ENCODE measurements at places on chromosomes 1 and 21.

GRCh38 chr1:50177994-50178393 lies 69.3 kb downstream of the ELAVL4 start:
- no peak for DNase-seq

- no peak for DNase-seq
Observed at GRCh38 chr1:217014066-217014465, 290.8 kb upstream of the ESRRG start.

DNA sequence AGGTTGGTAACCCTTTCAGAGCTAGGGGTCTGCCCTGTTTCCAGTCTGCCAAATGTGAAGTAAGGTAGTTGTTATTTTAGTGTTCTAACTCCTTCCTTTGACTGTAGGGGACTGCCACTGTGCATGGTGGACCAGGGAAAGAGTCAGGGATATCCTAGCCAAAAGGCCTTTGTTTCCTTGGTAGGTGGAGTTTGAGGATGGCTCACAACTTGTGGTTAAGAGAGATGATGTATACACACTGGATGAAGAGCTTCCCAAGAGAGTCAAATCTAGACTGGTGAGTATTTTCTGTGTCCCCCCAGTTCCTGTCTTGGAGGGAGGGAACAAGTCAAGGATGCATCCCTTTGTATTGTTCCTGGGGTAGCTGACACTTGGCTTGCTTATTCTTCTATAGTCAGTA lies 3.5 kb upstream of the ST3GAL3 start:
- DNase-seq = no peak

DNA sequence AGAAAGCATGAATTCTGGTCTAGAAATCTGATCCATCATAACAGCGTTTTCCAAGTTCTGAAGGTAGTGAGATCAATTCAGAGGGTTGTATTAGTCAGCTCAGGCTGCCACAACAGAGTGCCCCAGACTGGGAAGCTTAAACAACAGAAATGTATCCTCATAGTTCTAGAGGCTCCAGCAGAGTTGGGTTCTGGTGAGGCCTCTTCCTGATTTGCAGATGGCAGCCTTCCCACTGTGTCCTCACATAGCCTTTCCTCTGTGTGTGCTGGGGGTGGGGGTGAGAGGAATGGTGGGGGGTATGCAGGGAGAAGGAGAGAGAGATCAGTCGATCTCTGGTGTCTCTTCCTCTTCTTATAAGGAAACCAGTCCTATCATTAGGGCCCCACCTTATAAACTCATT lies 15.1 kb downstream of the ZBTB8B start:
- DNase-seq = no peak

- DNase-seq = no peak
Observed at GRCh38 chr1:245683676-245684075, 528.9 kb downstream of the KIF26B start.

- DNase-seq = no peak
Observed at GRCh38 chr1:109570414-109570813, 22.0 kb downstream of the GNAI3 start.

- no peak for DNase-seq
Observed at GRCh38 chr1:199087144-199087543, 448.3 kb downstream of the PTPRC start.

DNA sequence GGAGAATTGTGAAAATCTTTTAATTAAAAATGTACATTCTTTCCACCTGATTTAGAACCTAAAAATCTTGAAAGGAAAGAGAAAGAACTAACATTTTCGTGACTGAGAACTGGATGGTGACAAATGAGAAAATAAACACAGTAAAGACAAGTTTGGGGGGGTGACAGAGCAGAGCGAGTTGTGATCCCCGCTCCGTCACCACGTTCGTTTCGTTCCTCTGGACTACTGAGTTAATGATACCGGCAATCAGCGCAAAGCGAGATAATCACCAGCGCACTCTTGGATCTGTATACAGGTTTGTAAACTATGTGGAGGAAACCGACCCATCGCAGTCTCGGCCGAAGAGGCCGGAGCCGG lies 31.2 kb upstream of the CFAP126 start:
- no peak for DNase-seq

DNA sequence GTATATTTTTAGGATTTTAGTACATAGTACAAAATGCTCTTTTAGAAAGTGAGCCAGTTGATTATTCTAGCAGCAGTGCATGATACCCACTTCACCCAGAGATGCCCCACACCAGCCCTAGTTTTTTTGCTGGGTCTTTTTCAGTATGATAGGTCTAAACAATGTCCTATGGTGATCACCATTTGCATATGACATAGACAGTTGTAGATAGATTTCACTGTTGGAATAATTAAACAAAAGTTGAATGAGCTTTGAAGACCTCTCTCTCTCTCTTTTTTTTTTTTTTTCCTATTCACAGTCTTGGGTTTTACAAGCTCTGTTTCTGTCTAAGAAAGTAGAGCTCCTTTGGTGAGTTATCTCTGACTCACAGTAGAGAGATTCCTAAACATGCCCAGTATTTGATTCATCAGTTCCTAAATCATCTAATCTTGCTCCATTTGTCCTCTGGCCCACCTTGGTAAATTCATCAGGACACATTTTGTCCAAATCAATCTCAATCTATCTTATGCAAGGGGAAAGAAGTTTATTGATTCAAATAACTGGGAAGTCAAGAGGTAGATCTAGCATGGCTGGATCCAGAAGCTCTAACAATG lies 44.7 kb upstream of the VAV3 start:
- no peak for DNase-seq

GRCh38 chr1:90704817-90705216 lies 12.3 kb downstream of the BARHL2 start:
- DNase-seq = no peak

DNA sequence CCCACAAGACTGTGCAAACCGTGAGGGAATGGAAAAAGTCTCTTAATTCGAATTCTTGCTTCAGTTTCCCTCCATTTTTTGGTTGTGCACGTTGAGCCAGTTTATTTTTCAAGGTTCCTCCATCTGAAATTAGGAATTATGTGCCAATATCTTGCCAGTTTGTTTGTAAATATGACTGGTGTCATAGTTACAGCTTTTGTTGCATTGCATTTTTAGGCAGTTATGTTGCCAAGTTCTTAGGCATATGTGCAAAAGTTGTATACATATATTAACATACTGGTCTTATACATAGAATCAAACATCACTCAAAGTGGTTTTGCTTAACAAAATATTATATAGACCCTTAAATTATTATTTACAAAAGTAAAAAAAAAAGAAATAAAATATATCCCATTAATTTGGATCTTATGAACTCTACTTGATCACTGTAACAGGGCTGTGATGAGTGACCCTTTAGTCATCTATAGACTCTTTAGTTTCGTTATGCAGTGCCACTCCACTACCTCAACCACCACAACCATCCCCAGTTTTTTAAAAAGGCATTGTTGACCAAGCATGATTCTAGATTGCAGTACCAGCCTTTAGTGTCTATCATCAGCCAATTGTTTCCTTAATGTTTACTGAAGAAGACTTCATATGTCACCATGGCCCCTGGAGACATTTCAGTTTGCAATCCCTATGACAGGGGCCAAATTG lies 20.9 kb upstream of the DYNLT5 start:
- no peak for DNase-seq

DNA sequence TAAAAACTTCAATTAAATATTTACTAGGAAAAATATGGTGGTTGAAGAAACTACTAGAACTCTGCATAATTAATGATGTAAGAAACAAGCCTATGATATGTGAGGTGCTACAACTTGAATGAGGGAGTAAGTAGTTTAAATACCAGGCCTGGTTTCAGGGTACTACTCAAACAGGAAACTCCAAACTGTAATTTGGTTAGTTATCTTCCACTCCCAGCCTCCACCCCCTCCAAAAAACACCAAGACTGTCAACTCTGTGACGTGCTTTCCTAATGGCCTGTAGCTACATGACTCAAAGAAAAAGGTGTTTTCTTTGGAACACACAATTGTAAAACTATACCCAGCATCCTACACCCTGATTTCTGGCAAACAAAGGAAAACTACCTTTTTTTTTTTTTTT lies 55.9 kb upstream of the RCC1 start:
- DNase-seq = no peak

DNA sequence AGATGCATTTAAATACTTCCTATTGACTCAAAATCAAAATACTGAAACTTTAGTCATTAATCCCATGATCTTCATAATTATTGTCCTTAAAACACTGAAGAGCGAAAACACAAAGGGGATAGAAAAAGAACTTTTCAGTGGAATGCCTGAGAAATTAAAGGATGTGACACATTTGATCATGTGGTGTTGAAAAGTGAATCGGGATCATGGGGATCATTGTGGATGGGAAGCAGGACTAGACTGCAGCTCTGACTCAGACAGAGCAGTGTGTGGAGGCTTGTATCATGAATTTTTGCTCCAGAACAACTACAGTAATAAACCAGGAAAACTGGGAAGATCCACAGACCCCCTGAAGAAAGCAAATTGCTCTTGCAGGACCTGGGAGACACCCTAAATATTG lies 161.1 kb upstream of the CXADR start:
- DNase-seq = no peak

DNA sequence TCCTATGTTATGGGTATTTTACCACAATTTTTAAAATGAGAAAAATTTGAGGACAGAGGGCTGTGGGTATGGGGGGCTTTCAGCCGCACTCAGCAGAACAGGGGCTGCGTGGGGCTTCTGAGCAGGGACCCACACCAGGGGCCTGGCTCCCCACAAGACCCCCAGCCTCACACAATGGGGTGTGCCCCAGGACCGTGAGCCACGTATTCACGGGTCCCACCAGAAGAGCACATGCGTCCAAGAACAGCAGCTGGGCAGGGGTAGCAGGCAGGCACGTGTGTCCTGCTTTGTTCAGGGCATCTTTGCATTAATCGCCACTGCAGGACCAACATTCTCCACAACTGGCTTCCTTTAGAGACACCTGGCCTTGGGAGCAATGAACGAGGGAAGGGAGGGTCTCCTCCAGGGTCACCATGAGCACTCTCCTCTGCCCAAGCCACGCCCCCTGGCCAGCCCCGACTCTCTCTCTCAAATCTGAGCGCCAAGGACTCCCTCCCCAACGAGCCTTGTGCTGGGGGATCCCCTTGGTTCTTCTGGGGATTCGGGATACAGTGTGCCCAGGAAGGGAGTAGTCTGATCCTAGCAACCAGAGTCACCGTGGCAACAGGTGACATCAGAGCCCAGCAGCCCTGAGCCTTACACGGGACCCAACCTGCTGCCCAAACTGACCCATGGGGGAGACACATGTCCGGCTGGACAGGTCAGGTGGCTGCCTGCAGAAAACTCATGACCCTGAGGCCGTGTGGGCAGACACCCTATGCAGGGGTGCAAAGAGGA lies 7.4 kb upstream of the ARF1 start:
- DNase-seq = no peak

DNA sequence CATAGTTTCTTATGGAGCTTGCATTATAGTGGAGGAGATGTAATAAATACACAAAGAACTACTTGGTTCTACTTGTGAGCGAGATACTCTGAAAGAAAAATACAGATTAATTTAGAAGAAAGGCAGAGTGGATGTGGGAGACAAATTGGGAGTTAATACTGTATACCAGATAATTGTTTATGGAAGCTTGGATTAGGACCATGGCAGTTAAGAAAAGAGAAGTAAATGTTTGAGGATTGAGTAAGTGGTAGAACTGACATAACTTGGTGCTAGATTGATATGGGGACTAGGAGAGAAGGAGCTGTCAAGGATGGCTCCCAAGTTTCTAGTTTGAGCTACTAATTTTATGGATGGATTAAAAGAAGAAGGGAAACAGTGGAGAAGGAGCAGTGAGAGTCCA lies 47.3 kb downstream of the INKA2 start:
- no peak for DNase-seq

DNA sequence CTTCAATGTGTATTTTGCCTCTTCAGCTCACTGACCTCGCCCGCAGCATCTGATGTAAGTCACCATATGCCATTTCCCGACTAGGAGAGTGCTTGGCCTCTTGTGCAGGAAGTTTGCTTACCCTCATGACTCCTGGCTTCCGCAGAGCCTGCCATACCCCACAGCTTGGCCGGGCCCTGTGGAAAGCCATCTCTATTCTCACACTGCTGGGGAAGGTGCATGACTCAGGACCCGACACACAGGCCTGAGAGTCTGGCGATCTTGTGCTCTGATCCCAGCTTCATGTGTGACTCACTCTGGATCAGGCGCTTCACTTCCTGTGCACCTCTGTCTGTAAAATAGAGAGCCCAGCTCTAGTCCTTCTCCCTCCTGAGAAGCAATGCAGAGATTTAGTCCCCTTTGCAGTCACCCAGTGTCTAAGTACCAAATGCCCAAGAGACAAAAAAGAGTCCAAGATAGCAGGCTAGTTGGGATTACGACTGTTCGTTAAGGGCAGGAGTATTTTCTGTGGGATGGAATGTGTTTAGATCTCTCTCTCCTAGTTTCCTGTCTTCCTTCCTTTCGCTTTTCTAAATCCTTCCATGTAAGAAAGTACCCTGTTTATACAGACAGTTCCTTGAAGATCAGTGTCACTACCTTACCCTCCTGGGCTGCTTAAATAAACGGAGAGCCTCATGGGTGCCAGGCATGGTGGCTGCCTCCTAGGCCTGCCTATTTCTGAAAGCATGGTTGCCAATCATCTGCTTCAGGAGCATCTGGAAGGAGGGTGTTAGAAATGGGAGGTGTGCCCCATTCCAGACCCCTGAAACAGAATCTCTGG lies 62.8 kb upstream of the KIF26B start:
- DNase-seq = no peak

DNA sequence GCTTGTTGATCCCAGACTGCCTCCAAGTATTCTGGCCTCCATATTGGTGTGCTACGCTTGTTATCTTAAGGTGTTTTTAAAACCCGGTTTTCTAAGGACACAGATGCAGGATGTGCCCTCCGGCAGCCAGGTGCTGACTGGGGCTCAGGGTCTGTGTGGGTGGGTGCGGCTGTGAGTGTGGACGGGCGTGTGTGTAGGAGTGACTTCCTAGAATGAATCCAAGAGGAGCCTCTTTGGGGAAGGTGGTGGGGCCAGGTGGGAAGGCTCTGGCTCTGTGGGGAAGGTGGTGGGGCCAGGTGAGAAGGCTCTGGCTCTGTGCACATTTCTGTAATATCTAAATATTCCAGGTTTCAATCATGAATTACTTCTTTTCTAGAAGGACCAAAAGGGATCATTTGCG lies 12.8 kb upstream of the TSPEAR start:
- no peak for DNase-seq

GRCh38 chr1:176950736-176951324 lies 213.7 kb downstream of the ASTN1 start:
- no peak for DNase-seq

DNA sequence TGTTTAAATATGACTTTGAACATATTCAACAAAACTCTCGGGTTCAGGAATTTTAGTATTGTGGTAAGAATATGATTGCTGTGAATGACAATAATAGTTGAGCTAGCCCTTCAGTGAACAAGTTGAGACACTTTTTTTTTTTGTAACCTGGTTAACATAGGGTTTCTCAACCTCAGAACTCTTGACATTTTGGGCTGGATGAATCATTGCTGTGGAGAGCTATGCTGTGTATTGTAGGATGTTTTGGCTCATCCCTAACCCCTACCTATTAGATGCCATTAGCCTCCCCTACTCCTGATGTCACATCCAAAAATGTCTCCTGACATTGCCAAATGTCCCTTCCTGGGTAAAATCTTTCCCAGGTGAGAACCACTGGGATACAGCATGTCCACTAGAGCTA lies 113.7 kb downstream of the RUNX1 start:
- DNase-seq = no peak

GRCh38 chr1:67921725-67922489 lies 88.6 kb upstream of the GNG12 start:
- no peak for DNase-seq

All from NCI-H187 (cell line).